NCI-H1048 (cell line): ENCODE measurements at places on chromosomes 1 and 21.

GRCh38 chr1:205108464-205108863 is 13.3 kb downstream of the RBBP5 start:
- DNase-seq: no peak

- no peak for DNase-seq
Measured at GRCh38 chr1:64114012-64114525, 89.4 kb upstream of the UBE2U start.

GRCh38 chr1:47380699-47381098 is 35.4 kb upstream of the FOXE3 start:
- DNase-seq: no peak

DNA sequence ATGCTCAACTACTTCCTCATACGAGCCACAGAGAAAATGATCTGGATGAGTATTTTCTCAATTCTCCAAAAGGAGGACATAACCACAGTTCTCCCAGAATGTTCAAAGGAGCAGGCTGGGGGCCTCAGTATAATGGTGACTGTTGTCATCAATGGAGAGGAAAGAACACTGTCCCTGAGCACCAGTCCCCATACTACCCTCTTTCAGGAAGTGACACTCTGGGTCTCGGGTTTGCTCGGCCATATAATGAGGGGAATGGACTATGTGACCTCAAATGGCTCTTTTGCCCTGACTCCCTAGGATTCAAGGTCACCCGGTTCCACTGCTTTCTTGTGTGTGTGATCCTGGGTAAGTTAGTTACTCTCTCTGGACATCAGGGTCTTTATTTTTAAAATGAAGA is 22.8 kb downstream of the SLC9A1 start:
- no peak for DNase-seq

DNA sequence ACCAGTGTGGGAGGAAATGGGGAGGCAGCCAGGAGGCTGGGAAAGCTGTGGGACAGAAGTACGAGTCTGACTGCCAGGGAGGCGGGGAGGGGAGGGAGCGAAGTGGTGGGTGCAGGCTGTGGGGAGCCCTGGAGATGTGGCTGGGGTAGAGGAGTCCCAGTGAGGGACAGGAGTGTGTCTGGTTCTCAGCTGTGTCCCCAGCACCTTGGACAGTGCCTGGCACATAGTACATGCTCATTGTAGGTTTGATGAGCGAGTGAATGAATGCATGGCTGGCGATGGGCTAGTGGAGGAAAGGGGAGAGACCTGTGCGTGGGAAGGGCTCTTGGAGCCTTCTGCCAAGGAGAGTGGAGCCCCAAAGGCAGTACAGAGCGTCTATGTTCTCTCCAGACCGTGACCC is 104.1 kb downstream of the SIK1 start:
- no peak for DNase-seq

DNA sequence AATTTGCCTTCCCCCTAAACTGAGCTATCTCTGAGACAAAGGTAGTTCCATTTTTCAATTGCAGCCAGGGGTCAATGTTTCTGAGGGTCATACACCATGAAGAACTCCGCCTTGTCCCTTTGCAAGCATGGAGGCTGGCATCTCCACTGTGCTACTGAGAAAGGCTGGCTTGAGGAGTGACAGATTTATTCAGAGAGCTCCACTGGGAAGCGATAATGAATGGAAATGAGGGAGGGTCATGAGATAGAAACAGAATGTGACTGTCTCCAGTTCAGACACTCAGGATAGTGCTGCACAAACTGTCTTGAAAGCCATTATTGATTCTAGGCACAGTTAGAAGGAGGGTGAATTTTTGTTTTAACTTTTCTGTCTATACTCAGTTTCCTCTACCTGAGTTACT is 197.5 kb downstream of the ZNF326 start:
- no peak for DNase-seq

GRCh38 chr1:59750328-59751003 is 64.3 kb upstream of the HOOK1 start:
- DNase-seq: no peak

- DNase-seq: no peak
Measured at GRCh38 chr1:234726359-234726943, 116.5 kb upstream of the IRF2BP2 start.

- DNase-seq: no peak
Measured at GRCh38 chr21:38188037-38188436, 68.8 kb upstream of the KCNJ15 start.

DNA sequence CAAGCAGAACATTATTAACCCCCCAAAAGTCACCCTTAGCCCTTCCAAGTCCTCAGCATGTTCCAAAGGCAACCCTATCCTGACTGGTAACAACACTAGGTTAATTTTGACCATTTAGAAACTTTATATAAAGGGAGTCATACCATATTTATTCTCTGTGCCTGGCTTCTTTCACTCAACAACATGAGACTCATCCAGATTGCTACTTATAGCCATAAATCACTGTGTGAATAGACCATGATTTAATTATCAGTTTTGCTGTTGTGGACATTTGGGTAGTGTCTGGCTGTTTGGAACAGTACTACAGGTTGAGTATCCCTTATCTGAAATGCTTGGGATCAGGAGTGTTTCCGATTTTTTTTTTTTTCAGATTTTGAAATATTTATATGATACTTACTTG is 252.1 kb downstream of the DISC1 start:
- DNase-seq: no peak

GRCh38 chr1:54095546-54096226 is 42.3 kb downstream of the TCEANC2 start:
- DNase-seq: no peak

DNA sequence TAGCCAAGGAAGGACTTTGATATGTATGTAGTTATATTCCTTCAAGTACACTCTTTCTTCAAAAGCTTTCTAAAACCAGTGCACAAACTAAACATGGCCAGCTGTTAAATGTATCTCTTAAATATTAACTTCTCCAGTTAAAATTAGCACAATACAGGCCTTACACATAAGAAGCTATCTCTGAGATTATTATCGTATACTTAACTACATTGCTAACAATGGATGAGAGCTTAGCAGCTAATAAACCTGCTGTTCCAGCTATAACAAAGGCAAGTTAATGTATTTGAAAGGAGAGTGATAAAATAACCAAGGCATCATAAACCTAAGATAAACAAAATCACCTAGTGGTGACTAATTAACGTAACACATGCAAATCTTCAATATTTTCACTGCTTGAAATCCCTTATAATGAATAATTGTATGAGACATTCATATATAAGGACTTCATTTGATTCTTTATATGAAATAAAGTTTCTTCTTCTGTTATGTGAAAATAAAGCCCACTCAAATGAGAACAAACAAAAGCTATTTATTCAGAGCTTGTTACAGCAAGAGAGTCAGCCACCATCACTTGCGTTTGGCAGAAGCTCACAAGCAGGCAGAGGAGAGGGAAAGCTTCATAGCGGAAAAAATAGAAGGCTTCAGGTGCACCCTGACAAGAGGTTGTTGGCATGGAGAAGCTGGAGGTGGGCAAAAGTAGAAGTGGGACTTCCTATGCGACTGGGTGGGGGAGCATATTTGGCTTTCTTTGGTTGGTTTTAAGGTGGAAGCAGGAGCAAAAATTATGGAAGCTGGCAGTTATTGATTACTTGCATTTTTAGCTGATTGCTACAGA is 274.1 kb upstream of the CHRM3 start:
- no peak for DNase-seq

DNA sequence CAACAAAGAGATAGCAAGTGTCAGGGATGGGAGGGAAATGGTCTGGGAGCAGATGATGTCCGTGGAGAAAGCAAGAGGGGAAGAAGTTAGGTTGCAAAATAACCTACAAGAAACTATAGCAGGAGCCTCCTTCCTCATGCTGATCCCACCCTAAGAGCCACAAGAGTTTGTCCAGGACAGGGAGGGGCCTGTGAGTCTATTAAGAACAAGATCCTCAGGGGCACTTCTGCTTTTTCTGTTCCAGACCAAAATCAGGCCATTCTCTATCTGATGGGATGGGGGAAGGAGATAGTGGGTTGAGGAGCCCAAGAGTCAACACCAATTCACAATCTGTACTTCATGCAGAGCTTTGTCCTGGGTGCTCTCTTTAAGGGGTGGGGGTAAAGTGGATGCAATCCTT is 7.7 kb upstream of the ATP1A4 start:
- no peak for DNase-seq

- DNase-seq: no peak
Measured at GRCh38 chr1:240854367-240854766, 242.4 kb upstream of the GREM2 start.

DNA sequence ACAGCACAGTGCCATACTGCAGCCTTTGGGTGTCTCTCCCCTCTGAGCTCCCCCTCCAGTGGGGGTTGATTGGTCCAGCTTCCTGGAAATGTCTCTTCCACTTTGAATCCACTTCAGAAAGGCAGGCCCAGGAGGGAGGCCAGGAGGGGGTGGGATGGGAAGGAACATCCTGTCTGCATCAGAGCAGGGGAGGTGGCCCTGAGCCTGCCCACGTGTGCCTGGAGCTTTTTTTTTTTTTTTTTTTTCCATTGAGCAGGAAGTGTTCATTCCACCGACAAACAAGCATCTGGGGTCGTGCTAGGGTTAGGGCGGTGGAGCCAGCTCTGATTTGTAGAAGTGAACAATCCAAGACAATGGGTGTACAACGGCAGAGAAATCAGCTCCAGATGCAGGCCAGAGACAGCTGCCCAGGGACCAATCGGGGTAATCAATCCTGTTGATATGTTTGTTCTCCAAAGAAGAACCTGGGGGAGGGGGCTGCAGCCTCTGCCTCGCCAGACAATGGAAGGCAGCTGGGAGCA is 93.3 kb downstream of the SSBP3 start:
- no peak for DNase-seq

DNA sequence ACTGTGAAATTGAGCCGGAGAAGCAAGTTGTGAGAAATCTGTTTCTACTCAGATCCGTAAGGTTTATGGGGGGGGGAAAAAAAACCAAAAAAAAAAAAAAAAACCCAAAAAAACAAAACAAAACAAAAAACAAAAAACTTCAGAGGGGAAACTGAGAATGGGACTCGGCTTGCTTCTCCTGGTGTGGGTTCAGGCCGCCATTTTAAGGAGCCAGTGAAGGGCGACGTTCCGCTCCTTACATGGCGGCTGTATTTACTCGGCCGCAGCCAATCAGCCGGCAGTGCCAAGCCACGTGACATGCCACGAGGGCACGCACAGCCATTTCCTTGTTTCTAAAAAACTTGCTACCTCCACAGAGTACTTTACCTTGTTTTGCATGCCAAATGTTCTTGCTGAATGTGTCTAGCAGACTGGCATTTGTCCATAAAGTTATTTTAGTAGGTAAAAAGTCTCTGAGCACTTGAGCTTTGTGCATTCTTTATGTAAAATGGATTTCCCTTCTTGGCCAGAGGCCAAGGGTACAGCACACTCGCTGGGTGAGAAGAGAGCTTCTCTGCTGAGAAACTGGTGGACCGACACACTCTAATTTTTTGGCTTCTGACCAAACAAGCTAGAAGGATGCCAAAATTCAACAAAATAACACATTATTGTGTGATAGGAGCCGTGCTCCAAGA is 101.8 kb downstream of the NFIA start:
- peak; percentile 96 for DNase-seq

GRCh38 chr1:42756956-42757891 is 9.6 kb downstream of the P3H1 start:
- DNase-seq: no peak
